Subcutaneous preadipocyte (primary cell): ENCODE measurements at places on chromosomes 1 and 21. TPM values are rescaled to one million over a fixed set of nuclear protein-coding genes. Genes with fewer than 3 reads are reported as not detected.

Gene SASS6
- 2.9 and 5.3 TPM in 2 replicates for total RNA-seq

Gene FGR
- not detected in 2 replicates for total RNA-seq

Gene IQCC
- 1.1 and 2.0 TPM in 2 replicates for total RNA-seq

Gene COA6
- 22.0 and 29.5 TPM in 2 replicates for total RNA-seq

Gene DMBX1
- not detected in 2 replicates for total RNA-seq

Gene LAMC2
- total RNA-seq, result 4.7 and 6.6 TPM in 2 replicates

Gene DYNLT5
- 0.73 and 0.78 TPM in 2 replicates for total RNA-seq

Gene CRYBG2
- not detected in 2 replicates for total RNA-seq

Gene PIP5K1A
- total RNA-seq, result 37.8 and 64.1 TPM in 2 replicates

Gene LMOD1
- total RNA-seq, result 0.20 and 1.8 TPM in 2 replicates

Gene TFAP2E
- under 0.01 and 0.20 TPM in 2 replicates for total RNA-seq

Gene FBLIM1
- 11.0 and 17.0 TPM in 2 replicates for total RNA-seq

Gene CELA3B
- total RNA-seq, result not detected in 2 replicates

Gene WLS
- 102 and 111 TPM in 2 replicates for total RNA-seq

Gene CASQ2
- total RNA-seq, result not detected in 2 replicates

Gene RHBDL2
- total RNA-seq, result 0.37 and 0.39 TPM in 2 replicates

Gene PEX14
- total RNA-seq, result 14.9 and 16.2 TPM in 2 replicates

Gene TTC22
- not detected in 2 replicates for total RNA-seq

Gene LHX8
- not detected in 2 replicates for total RNA-seq

Gene RGS16
- 0.20 and 0.37 TPM in 2 replicates for total RNA-seq

Gene RUNX1
- 18.4 and 20.9 TPM in 2 replicates for total RNA-seq

Gene NTMT2
- not detected in 2 replicates for total RNA-seq

Gene ACP6
- 2.5 and 4.0 TPM in 2 replicates for total RNA-seq
